Hepatocyte (in vitro differentiated cells): ENCODE measurements at places on chromosomes 5 and 9. TPM values are rescaled to one million over a fixed set of nuclear protein-coding genes. Genes with fewer than 3 reads are reported as not detected.

DNA sequence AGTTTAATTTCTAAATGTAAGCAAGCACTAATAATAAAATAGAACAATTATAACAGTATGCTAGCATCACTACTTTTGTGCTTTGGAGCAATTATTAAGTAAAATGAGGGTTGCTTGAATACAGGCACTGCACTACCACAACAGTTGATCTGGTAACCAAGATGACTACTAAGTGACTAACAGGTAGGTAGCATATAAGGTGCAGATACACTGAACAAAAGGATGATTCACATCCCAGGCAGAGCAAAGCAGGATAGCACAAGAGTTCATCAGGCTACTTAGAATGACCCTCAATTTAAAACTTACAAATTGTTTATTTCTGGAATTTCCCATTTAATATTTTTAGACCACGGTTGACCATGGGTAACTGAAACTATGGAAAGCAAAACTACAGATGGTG, 48.0 kb upstream of the RGS7BP start:
- DNase-seq: no peak

DNA sequence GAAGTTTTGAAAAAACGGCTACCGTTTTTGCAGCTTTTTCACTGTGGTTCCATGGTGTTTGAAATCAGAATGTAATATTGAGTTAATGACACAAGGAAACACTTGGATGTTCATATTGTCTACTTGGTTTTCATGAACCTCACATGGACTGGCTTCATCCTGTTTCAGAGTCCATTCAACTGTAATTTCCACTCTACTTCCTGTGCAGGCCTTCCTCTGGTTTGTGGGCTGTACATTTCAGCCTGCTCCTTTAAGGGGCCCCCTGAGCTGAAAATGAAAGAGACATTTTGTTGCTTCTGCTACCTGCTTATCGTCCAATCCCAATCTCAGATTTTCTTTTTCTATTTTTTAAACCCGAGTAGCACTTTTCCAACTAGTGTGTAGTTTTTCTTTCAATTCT, 41.8 kb upstream of the CDKN2B start:
- DNase-seq: no peak

GRCh38 chr5:125209650-125210049, 463.2 kb upstream of the ZNF608 start:
- no peak for DNase-seq

DNA sequence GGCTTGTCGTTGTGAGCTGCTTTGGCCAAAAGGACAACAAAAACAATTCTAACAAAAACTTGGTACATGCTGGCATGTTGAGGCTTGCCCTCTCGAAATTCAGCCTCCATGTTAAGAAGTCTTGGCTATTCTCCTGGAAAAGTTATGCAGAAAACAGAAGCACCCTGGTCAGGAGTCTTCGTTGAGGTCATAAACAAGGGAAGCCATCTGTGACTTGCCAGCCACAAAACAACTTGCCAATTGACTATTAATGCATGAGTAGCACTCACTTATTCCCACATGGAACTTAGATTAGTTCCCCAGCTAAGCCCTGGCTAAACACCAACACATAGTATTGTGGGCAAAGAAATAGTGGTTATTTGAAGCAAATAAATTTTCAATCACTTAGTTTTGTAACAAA, 521.0 kb upstream of the CHD1 start:
- no peak for DNase-seq

The TNFSF8 gene
- total RNA-seq: not detected in 2 replicates

The SLC46A2 gene
- total RNA-seq: not detected in 2 replicates

DNA sequence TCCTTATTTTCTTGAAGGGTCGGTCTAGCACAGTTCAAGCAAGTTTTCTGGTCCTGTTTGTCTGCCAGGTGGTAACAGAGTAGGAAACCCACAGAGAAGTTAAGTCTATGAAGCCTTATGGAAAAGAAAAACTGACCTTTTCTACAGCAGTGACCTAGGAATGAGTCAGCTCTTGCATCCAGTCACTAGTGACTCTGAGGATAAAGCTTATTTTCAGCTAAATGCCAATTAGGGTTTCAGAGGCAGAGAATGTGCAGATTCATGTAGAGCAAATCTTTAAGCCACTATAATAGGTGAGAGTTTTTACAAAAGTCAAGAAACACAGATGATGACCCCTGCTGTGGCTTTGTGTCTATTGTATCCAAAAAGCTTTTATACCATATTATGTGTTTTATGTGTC, 100.7 kb downstream of the CWC27 start:
- no peak for DNase-seq

DNA sequence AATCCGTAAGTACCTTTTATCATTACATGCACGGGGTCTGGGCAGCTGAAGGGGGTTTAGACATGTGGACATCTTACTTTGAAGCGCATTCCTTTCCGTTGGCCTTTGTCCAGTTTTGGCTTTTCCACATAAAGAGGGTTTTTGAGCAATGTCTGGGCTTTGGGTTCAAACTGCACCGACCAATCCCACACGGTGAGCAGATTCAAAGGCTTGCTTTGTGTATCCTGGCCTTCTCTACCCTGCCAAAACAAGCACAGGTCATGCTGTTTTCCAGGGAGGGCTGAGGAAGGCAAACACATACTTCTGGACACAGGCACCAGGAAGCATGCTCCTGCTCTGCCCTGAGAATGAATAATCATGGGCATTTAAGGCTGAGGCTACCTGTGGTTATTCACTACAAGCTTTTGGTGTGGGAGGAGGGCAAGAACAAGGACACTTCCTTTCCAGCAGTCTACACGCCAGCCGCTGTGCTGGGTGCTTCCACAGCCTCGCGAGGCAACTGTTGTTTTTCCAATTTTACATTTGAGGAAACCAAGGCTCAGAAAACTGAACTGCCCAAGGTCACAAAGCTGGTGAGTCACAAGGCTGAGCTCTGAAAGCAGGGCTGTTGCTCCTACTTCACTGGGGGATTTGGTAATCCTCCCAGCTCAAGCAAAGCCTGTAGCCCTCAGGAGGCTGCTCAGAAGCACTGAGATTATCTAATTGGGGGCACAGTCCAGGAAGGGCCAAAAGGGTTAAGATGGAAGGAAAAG, 59.8 kb upstream of the GOLPH3 start:
- DNase-seq: peak; percentile 49

- no peak for DNase-seq
Measured at GRCh38 chr5:168784454-168784853, 205.3 kb upstream of the PANK3 start.

DNA sequence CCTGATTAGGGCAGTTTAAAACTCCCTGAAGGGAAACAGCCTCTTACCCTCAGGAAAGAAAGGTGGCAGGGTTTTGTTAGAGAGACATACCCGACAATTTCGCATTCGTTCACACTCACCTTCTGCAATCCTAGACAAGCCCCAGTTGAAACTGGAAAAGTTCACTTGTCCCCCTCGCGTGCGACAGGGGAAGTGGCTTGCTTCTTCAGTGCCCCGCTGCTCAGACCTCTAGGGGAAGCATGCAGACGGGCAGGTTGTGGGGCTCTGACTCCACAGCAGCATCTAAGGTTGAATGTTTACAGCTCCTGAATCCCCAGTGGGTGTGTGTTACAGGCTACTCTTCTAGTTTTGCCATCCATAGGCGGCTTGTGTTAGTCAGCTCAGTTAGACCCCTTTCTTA, 575.7 kb upstream of the ACO1 start:
- no peak for DNase-seq

DNA sequence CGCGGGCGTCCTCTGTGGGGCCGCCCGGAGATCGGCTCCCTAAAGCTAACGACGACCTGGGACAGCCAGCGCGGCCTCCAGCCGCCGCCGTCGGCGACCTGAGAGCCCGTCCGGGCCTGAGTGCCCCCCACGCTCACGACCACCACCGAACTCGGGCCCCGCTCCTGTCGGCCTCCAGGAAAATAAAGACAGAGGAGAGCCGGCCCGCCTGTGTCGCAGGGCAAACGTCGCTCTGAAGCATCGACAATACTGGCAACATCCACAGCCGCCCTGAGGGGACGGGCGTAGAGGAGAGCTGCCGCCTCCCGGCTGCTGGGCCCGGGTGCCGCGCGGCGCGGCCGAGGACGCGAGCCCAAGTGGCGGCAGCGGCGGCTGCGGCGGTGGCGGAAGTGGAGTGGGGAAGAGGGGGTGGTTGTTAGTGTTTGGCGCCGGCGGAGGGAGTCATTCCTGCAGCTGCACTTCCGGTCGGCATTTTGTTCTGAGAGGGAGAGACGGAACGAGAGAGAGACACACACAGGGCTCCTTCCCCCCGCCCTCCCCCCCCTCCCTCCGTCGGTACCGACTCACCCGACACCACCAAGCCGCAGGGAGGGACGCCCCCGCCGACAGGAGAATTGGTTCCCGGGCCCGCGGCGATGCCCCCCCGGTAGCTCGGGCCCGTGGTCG, at the start of gene NIPBL:
Gene NIPBL (plus strand): TSS at position 471 of the 666 bp plus-strand sequence. CDS start 76,928 bp downstream, outside the sequence.
- peak; percentile 96 for DNase-seq

DNA sequence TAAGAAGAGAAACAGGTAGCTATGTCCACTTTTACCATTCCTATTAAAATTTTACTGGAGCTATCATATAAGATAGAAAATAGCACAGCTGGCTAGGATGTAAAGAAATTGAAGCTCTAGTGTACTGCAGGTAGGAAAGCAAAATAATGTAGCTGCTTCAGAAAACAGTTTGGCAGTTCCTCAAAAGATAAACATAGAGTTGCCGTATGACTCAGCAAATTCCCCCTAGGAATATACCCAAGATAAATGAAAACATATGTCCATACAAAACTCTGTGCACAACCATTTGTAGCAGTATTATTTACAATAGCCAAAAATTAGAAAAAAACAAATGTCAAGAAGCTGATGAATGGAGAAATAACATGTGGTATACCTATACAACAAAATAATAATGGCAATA, 64.6 kb upstream of the SHISAL2B start:
- no peak for DNase-seq

DNA sequence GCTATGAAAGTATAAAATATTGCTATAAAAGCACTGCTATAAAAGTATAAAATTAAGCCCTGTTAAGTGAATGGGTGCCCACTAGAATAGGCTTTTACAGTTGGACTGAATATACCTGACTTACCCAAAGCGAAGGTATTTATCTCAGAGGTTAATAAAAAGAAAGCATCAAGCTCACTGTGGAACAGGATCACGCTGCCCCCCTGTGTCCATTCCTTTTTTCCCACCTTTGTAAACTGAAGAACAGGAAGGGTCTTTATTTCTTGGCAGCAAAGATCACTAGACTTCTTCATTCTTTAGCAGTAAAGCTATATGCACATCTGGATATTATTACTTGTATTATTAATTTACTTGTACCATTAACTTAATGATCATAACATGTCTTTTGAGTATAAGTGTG, 22.1 kb upstream of the PLPP6 start:
- peak; percentile 37 for DNase-seq

The TNFSF15 gene
- total RNA-seq: 8.5 and 10.4 TPM in 2 replicates

GRCh38 chr9:20649381-20649780, 27.1 kb upstream of the MLLT3 start:
- DNase-seq: no peak

- no peak for DNase-seq
Measured at GRCh38 chr9:88812938-88813637, 178.2 kb upstream of the S1PR3 start.

DNA sequence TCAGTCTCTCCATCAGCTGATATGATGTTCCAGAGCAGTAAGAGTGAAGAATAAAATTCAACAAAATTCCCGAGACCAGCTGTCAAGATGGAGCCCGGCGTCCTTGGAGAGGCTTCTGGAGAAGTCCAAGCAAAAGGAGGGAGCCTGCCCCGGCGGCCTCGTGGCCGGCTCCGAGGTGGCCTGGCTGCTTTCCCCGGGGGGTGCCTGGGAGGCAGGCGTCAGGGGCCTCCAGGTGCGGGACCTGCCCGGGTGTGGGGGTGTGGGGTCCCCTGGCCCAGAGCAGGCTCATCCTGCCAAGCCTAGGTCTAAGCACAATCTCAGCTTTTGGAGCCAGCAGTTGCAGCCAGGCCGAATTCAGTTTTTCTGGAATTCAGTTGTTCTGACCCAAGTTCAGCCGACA, 122.6 kb upstream of the IQGAP2 start:
- no peak for DNase-seq

DNA sequence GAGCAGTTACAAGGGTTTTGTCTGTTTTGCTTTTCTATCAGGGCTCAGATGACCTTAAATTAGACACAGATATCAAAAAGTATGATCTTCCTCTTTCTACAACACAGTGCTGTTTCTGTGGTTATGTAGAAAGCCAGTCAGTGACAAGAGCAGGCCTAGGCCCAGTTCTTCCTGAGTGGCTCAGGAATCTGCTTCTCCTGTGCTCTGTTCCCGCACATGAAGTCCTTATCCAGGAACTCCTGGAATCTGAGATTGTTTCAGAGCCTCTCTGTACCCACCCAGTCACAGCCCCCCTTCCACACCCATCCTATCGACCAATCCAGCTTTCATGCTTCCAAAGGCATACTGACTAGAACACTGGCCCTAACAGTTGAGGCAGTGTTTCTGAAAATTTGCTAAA, 40.4 kb upstream of the SMU1 start:
- DNase-seq: no peak

- DNase-seq: no peak
Measured at GRCh38 chr5:60613826-60614225, 86.1 kb downstream of the DEPDC1B start.

- DNase-seq: no peak
Measured at GRCh38 chr5:16695779-16696178, 79.0 kb upstream of the RETREG1 start.

- no peak for DNase-seq
Measured at GRCh38 chr9:16026886-16027285, 474.0 kb downstream of the CCDC171 start.

- no peak for DNase-seq
Measured at GRCh38 chr5:172086194-172086975, 79.9 kb upstream of the FBXW11 start.

GRCh38 chr9:72306761-72307160, 58.2 kb downstream of the ZFAND5 start:
- no peak for DNase-seq

- DNase-seq: no peak
Measured at GRCh38 chr5:78758169-78758839, 109.7 kb upstream of the LHFPL2 start.

The EFNA5 gene
- total RNA-seq: 10.2 and 18.8 TPM in 2 replicates

DNA sequence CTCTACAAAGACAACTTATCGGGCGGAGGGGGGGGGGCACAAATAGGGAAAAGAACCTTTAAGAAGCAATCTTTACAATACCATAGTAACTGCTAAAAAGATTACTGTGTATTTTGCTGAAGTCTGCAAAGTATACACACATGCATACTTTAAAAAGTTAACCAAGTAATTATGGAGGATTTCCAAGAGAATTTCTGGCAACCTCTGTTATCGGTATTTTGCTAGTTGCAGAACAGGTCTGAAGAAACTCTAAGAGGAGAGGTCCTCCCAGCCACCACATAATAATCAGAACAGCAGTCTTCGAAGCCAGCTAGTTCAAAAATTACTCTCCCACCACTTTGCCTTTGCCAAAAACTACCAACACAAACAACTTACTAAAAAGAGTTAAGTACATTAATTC, 56.1 kb downstream of the UBAP2 start:
- DNase-seq: no peak

GRCh38 chr5:133240425-133241091, 188.7 kb downstream of the HSPA4 start:
- DNase-seq: peak; percentile 84
